ENCODE measurements at places on chromosomes 11 and 22.

GRCh38 chr11:60251485-60252212, 8.7 kb upstream of the MS4A4E start:
- peak; percentile 82 for DNase-seq

GRCh38 chr11:94020777-94021481, at the start of gene HEPHL1:
HEPHL1 (plus strand) TSS chr11:94021354; CDS start chr11:94021369, 15 bp downstream.
- no peak for DNase-seq

- DNase-seq: no peak
Observed at GRCh38 chr11:27313157-27313821, 49.7 kb downstream of the CCDC34 start.

GRCh38 chr11:132249256-132249655, 878.8 kb downstream of the NTM start:
- no peak for DNase-seq

GRCh38 chr11:68398995-68399851, 61.3 kb upstream of the PPP6R3 start:
- no peak for DNase-seq

GRCh38 chr11:847876-848275, 5.2 kb downstream of the TSPAN4 start:
- DNase-seq: no peak

GRCh38 chr11:94928117-94928990, 45.0 kb downstream of the CWC15 start:
- DNase-seq: peak; percentile 23

GRCh38 chr11:126233391-126233790, 21.8 kb downstream of the FAM118B start:
- DNase-seq: no peak

- DNase-seq: no peak
Observed at GRCh38 chr22:20008221-20008995, 8.2 kb downstream of the ARVCF start.

- DNase-seq: no peak
Observed at GRCh38 chr22:29470159-29470855, 9.7 kb upstream of the NEFH start.

DNA sequence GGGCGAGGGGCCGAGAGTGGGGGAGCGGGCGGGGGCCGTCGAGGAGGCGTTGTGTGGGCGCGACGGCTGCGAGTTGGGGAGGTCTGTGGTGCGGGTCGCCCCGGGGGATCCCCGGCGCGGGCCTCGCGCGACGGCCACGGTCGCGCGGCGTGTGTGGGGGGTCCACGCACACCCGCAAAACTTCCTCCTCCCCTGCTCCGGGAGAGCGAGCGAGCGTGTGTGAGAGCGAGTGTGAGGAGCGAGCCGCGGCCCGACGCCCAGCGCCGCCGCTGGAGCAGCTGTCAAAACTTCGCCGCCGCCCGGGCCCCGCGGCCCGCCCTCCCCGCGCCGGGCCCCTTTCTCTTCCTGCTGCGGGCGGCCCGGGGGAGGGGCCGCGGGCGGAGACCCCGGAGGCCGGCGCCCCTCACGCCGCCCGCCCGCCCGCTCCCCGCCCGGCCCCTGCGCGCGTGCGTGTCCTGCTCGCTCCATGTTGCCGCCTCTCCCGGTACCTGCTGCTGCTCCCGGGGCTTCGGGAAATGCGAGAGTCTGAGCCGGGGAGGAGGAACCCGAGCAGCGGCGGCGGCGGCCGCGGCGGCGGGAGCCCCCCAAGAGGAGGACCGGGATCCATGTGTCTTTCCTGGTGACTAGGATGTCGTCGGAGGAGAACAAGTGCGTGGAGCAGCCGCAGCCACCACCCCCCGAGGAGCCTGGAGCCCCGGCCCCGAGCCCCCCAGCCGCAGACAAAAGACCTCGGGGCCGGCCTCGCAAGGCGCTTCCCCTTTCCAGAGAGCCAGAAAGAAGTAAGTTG, 9.0 kb upstream of the CCT8L2 start:
- DNase-seq: no peak

DNA sequence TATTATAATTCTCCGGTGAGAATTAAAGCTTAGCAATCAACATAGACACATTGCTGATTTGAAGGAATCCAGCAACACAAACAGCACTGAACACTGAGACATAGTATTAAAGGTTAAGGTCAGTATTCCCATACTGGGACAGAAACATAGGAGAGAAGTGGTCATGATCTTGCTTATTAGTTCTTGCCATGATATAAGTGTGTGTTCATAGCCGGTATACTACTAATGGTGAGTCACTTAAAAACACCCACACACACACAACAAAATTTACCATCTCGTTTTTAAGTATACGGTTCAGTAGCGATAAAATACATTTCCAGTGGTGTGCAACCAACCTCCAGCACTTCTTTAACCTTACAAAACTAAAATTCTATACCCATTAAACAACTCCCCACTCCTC, 96.3 kb downstream of the C11orf65 start:
- DNase-seq: no peak

DNA sequence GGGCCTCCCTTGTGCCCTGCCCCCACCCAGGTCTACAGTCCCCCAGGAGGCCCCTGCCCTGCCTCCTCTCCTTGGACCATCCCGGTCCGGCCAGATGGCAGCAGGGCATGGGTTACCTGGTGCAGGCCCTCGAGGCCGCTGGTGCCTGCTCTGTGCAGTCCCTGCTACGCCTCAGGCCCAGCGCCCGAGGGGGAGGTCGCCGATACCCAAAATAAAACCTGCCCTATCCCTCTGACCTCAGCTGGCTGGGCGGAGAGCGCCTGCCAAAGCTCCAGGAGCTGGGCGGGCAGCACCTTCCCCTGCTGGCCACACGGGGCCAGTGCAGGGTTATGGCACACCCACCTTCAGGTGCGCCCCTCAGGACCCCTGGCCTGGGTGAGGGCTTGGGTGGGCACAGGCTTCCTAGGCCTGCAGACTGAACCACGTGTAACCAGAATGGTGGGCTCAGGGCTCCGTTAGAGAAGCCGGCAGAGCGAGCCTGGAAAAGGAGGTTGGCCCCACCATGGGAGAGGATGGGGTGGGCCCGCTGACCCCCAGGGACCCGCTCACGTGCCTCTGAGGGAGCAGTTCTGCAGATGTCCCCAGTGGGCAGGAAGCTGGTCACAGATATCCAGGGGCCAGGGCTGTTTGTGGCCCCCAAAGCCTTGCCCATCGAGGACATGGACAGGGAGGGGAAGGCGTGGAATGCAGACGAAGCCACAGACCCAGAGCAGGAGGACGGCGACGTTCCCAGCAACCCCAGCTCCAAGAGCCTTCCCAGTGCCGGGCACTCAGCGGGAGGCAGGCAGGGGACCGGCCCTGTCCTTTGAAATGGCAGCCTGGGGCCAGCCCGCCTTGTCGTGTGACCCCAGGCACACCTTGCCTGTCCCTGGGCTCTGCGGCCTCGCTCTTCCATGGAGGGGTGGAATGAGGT, 1.7 kb upstream of the TNNT3 start:
- no peak for DNase-seq

DNA sequence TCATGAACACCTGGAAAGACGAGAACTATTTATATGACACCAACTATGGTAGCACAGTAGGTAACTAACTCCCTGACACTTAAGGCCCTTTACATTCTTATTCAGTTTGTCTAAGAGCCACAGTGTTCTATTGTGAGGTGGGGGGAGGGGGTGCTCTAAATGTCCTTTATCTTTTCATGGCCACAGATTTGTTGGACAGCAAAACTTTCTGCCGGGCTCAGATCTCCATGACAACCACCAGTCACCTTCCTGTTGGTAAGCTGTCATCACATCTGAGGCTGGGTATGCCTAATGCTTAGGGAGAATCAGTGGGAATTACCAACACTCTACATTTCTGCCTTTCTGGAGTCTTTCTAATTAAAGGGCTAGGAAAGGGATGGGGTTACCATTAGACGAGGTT, 30.7 kb downstream of the EHF start:
- DNase-seq: no peak

DNA sequence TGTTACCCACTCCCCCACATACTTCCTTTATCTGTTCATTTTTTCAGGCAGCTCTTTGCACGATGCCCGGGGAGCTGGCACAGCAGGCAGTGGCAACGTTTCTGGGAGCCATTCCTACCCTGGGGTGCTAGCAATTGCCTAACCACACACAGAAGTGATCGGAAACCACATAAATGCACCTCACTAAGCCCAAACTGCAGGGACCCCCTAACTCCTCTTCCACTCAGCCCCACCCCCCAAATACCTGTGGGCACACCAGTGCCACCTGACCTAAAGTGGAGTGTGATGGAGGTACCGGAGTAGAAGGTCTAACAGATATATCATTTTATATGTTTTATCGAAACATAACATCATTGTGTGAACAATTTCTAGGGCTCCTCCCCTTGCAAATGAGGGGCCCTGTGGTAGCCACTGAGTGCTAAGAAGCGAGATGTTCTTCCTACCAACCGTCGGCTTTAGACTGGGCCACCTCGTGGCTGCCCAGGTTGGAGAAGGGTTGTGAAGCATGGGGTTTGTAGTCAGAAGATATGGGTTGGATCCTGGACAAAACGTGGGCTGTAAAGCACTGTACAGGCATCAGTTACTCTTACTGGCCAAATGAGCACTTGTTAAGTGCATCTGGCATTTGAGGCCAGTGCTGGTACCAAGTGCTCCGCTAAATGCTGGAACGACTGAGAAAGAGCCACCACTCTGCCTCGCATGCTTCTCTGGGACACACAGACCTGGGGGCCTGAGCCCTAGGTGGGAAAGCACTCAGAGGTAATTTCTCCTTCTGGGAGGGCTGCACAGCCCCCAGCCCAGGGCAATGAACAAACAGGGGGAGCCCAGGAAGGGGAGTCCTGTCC, 2.8 kb downstream of the MRGPRD start:
- DNase-seq: no peak

GRCh38 chr11:119029069-119029339, 1.7 kb downstream of the SLC37A4 start:
- no peak for DNase-seq

DNA sequence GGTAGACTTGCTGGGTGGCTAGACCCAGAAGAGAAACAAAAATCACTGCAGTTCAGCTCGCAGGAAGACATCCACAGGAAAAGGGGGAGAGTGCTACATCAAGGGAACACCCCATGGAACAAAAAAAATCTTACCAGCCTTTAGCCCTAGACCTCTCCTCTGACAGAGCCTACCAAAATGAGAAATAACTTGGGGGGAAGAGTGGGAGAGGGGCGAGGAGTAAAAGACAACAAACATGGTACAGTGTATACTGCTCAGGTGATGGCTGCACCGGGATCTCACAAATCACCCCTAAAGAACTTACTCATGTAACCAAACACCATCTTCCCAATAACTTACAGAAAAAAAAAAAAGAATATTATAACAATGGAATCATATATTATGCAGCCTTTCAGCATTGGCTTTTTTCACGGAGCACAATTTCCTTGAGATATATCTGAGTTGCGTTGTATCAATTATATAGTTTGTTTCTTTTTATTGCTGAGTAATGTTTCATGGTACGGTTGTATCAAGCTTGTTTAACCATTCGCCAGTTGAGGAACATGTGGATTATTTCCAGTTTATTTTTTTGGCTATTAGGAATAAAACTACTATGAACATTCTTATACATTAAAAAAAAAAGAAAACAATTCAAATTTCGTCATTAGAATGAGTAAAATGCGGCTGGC, 90.9 kb downstream of the ZNF280B start:
- DNase-seq: no peak

DNA sequence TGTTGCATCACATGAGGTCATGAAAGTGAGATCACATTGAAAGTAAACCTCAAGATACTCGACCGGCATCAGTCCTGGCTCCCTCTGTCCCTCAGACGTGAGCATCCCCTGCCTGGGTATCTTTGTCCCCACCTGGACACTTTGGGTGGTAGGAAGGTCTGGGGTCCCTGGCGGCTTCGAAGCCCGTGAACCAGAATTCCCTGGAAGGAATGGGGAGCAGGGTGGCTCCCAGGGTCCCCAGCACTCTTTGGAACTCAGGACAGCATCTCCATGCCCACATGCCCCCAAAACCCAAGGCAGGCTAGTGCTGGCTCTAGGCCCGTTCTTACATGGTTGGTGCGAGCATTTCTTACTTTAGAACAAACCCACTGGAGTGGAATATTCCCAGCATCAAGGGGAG, 7.5 kb downstream of the DERL3 start:
- DNase-seq: no peak

DNA sequence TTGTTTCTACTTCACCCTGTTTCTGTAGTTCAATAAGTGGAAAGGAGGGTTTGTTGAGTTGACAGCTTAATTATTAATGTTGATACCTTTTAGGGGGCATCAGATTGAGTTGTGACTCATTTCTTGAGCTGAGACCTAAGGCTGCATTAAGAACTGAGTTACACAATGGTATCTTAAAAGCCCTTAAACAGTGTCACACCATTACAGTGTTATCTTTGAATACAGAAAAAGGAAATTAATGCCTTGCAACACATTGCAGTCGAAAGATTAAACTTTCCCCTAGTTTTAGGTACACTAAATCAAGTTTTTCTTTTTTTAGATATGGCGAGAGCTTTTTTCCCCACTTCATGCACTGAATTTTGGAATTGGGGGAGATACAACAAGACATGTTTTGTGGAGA, 16.7 kb downstream of the PAFAH1B2 start:
- peak; percentile 20 for DNase-seq

DNA sequence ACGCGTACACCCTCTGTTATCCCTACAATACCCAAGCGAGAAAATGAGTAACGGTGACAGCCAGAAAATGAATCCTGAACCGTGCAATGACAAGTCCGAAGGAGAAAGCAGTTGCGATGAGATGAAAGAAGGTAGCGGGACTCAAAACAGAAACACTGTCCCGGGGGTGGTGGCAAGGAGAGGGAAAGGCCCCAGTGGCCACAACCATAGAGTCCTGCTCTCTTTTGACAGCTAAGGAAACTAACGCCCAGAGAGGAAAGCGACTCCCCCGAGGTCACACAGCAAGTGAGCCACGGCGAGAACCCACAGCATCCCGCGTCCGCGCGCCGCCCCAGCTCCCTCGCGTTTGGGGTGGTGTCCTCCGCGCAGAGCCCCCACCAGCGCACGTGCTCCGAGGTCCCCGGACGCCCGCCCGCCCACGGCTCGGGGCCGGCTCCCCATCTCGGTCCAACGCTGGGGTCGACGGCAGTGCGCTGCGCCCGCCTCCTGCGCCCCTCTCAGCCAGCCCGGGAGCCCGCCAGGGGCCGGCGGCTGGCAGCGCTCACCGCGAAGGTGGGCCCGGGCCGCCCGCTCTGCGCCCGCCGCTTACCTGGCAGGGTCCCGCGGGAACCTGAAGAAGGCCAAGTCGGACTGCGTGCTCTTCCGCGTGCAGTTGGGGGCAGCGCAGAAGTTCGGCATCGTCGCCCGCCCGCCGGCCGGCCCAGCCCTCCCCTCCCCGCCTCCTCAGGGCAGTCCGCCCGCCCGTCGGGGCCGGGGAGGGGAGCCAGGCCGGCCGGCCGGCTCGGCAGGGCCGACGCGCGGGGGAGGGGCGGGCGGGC, 564 bp downstream of the THAP12 start:
- peak; percentile 11 for DNase-seq

DNA sequence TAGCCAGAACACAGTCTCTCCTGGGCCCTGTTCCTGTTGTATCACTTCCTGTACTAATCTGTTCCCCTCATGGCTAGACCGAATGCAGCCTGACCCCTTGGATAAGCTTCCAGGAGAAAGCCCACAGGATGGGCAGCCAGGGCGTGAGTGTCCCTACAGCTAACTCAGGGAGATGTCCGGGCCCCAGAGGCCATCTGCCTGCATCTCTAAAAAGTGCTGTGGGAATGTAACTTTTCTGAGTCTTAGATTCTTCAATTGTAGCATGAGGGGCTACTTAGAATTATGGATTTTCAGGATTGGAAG, 7.7 kb upstream of the MALAT1 start:
- no peak for DNase-seq

All from MV-4-11 (cell line).